ENCODE measurements at places on chromosomes 11 and 22.

DNA sequence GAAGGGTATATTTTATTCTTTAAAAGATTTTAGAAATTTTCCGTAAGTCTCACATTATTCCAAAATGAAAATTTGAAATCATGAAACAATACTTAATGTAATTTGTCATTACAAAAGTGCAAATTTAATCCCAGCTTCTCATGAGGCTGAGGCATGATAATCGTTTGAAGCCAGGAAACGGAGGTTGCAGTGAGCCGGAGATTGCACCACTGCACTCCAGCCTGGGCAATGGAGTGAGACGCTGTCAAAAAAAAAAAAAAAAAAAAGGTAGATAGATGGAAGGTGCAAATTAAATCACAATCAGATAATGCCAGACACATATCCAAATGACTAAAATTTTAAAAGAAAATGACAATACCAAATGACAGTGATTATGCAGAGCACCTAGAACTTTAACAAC lies 644.2 kb downstream of the FAM181B start:
- no peak for DNase-seq

GRCh38 chr11:64694821-64695365 lies 28.1 kb downstream of the NRXN2 start:
- DNase-seq: no peak

GRCh38 chr22:30235687-30236170 lies 10.8 kb downstream of the LIF start:
- DNase-seq: no peak

GRCh38 chr22:27207907-27208306 lies 550.5 kb downstream of the MIAT start:
- DNase-seq: no peak

DNA sequence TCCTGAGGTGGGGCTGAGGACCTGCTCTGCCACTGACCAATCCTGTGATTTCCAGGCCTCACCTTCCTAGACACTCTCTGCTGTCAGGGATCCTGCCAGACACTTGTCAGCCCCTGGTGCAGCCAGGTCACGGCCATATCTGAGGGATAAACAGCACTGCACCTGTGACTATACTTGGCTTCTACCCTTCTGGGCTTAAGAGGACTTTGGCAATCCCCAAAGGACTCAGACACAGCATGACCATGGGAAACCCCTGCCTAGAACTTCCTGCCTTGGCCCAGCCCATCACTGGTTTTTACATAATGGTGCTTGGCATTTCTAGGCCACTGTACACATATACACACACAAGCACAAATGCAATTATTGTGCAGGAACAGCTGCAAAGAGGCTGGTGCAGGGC lies 11.6 kb upstream of the OLFML1 start:
- DNase-seq: no peak

DNA sequence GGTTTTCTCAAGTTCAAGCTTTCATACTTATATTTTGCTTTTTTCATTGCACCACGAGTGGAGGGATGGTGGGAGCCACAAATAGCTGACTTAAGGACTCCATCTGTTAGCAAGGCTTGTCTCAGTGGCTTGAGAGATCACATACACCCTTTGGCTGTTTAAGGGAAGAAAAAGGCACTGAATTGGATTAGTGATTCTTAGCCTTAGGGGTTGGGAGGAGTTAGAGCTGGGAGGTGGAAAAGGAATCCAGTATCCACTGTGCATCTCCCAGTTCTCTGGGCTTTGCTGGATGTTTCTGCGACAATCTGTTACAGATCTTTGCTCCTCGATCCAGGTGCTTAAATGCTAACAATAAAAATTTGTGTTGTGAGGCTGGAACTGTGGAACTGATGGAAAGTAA lies 593.6 kb downstream of the CNTN5 start:
- DNase-seq: no peak

DNA sequence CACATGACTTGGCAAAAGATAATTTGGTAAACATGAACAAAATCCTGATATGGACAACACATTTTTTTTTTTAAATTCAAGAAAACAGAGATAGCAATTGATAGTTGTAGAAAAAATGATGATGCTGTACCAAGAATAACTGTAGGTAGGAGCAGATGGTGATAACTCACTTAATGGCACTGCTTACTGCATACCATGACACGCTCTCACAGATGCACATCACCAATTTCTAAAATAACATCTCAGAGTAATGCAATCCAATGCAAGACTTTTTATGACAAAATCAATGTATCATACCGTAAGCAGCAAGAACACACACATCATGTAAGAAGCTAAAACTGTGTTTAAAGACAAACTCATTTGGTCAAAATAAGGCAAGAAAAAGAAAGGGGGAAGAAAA lies 96.2 kb downstream of the LARGE2 start:
- DNase-seq: no peak

DNA sequence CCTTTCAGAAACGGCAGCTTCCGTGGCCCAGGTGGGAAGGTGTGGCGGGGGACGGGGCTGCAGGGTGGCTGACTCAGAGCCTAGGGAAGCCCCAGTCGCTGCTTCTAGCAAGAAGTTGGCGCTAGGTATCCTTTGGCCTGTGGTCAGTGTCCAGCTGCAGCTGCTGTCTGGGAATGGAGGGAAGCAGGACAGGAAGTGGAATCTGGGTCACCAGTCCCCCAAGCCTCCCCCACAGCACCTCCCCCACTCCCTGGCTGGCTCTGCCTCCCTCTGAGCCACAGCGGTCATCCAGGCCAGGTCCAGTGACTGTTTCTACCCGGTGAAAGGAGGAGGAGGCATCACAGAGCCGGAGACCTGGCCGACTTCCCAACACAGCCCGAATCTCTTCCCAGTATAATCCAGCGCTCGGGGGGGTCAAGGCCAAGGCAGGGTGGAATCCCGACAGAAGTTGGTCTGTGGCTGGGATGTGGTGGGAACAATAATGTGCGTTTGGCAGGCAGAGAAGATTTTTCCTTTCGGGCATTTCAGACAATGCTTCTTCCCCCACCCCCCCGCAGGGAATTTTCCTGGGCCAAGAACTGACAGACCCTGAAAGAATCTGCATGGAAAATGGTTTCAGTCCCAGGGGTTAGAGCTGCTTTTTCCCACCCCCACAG lies 45.1 kb downstream of the C11orf96 start:
- peak; percentile 28 for DNase-seq

- DNase-seq: peak; percentile 16
Observed at GRCh38 chr11:121929581-121929980, 186.4 kb downstream of the BLID start.

DNA sequence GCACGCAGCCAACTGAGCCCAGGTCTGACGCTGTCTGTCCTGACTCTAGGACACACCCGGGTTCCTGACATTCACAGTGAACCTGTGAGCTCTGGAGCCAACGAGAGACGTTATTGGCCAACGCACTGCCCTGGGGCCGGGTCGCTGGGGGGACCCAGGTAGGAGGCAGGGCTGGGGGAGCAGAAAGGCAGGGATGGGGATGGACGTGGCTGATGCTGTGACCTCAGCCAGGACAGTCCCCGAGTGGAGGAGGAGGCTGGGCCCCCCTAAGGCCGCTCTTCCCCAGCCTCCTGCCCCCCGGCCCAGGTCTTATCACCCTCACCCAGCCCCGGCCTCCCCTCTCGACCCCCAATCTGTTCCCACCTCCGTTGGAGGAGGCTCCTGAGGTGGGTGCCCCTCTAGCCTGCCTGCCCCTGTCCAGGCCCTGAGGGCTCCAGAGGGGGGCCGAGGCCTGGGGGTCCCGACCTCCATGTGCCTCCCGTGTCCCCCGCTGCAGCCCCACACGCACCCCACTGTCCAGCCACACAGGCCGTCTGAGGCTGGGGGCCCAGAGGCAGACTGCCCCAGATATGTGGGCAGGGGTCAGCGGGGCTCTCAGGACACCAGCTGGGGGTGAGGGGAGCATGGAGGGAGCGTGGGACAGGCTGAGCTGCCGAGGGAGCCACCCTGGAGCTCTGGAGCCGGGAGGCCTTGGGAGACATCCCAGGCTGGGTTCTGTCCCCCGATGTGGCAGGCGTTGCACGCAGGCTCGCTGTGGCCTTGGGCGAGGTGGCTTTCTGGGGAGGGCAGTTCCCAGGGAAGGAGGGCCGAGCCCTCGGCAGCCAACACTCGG lies 29.2 kb upstream of the MUC5AC start:
- no peak for DNase-seq

DNA sequence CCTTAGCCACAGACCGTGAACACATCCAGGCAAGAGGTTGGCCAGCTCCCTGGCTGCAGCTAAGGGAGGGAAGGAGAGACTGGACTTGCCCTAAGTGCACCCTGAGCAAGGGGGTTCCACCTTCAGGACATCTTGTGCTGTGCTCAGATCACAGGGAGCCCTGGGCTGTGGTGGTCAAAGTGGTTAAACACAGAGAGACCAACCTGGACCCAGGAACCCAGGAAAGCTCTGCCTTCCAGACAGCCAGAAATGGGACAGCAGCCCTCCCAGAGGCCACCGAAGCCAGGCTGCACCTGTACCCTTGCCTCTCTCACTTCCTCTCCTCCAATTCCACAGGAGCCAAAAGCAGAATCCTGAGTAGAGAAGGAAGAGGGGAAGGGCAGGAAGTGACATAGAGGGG lies 105.2 kb upstream of the TMEM45B start:
- DNase-seq: no peak

- DNase-seq: no peak
Observed at GRCh38 chr11:94673951-94674491, 94.1 kb upstream of the AMOTL1 start.

DNA sequence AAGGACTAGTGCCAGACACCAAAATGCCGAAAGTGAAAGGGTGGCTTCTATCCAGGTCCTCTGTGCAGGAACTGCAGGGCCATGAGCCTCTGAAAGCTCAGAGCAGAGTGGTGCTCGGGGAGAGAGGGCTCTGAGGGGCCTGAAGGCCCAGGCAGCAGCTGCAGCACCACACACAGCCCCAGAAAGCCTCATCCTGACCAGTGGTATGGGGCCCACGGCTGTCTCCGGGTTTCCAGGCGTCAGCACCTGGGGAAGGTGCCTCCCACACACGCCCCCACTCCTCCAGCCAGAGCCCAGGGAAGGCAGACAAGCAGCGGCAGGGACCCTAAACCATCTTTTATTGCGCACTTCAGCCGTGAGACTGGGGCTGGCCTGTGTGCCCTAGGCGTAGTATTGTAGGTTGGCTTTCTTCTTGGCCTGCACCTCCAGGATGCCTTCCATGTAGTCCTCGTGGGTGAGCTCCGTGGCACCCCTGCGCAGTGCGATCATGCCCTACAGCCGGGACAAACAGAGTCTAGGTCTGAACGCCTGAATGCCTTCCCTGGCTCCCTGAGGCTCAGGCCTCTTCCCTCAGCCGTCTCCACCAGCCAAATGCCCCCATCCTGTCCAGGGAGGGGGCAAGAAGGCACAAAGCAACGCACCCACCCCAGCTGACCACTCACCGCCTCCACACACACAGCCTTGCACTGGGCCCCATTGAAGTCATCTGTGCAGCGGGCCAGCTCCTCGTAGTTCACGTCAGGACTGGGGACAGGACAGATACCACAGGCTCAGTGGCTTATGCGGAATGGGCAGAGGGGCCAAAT lies 7.6 kb downstream of the PSMC3 start:
- DNase-seq: no peak

DNA sequence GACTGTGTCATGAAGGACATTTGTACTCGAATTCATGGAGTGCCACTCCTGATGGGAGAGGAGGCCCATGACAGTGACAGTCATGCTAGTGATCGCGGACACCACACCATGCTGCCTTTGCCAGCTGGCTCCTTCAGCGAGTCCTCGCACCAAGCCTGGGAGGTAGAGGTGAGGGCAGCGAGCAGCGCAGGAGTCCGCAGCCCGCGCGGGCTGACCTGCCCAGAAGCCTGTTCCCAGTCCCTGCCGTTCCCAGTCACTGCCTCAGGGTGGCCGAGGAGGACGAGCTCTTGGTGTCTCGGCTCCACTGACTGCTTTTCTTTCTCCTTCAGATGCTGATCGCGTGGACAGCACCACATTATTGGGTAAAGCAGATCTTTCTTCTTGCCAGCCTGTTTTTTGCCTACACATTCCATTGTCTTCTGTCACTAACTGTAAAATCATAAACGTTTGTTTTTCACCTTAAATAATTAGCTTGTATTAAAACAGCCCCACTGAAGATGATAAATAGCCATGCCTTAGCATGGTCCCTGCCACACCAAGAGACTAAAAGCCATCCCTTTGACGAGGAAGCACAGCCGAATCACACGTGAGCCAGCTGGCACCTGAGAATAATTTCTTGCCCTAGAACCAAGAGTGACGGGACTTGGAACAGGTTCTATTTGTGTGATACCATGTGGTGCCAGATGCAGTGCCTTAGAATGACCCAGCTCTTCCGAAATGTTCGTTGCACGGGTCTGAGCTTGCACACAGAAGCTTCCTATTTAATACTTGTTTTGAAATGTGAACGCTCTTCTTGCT lies 25.5 kb downstream of the FAM118A start:
- no peak for DNase-seq

GRCh38 chr11:101401245-101401644 lies 182.6 kb downstream of the TRPC6 start:
- DNase-seq: no peak

- no peak for DNase-seq
Observed at GRCh38 chr11:9826390-9826789, 162.5 kb downstream of the SWAP70 start.

DNA sequence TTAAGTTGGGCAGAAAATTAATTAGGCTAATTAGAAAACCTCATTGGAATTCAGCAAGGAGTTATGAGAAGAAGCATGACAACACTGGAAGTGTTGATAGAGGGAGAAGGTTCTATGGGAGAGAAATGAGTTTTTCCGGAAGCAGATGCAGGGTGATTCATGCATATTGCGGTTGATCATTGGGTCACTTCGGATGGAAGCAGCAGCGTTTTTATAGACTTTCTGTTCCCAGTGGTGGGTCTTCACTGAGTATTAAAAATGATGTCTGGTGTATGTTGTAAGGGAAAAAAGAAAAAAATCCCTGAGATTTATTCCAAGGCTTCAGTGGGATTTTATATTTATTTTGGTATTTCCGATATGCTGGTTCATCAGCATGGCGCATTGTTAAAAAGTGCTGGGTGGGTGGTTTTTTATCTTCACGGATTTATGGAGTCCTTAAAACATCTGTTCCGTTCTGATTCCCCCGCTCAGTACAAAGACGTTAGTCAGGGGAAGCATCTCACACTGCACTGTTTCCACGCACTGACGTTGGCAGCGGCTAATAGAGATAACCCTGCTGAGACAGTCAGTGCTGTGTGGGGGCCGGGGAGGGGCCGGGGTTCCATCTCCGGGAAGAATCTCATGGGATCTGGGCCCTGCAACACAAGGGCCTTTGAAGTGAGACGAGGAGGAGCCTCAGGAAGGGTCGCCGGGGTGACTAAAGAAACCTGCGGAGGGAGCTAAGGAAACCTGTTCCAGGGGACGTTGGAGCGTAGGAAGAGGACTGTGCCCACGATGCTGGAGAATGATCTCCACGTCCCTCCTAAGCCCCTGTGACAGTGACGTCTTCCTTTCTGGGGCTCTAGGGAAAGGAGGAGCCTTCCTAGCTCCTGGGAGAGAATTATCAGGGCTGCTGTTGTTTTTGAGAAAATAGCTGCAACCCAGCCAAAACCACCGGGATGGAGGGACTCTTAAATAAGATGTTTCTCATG lies 390.0 kb downstream of the NTM start:
- no peak for DNase-seq

DNA sequence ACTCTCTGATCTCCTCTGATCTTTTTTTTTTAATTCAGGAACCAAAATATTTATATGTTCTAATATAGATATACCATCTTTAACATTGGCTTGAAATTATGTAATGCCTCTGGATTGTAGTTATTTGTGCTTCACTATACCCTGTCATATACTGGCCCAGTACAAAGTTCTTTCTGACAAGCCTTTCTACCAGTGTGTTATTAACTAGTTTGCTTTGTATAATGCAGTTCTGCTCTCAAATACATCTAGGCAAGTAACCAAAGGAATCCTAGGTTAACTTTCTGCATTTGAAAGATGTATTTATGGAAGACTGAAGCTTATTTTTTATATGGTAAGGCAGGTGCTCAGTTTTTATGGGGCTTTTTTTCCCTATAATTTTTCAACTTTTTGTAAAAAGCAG lies 36.1 kb downstream of the ARHGEF12 start:
- no peak for DNase-seq

Measured in amygdala (tissue), 56 donors.